ENCODE measurements at places on chromosomes 2 and 18. TPM values are rescaled to one million over a fixed set of nuclear protein-coding genes. Genes with fewer than 3 reads are reported as not detected.

DNA sequence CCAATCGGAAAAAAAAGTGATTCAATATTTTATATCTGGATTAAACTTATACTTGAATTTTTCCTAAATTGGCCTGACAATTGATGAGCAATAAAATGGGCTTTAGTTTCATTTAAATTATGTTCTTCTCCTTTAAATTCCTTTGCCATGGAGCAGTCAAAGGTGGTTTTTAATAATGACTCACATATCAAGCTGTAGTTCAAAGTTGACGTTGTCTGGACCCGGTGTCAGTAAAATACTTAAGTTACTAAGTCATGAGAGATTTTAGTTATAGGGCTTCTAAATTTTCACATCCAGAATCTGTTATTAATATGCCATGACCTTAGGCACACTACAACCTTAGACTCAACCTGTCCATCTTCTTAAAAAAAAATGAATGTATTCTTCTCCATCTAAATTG lies 62.5 kb downstream of the CDH2 start:
- no peak for DNase-seq

- DNase-seq, result no peak
These were observed 67.4 kb downstream of the PLA2R1 start for GRCh38 chr2:159995038-159995437.

- no peak for DNase-seq
These were observed 98.2 kb upstream of the SETBP1 start for GRCh38 chr18:44582456-44582855.

- DNase-seq, result no peak
These were observed 13.5 kb downstream of the GPR39 start for GRCh38 chr2:132429941-132430573.

- no peak for DNase-seq
These were observed 103.8 kb upstream of the TPO start for GRCh38 chr2:1309507-1309906.

DNA sequence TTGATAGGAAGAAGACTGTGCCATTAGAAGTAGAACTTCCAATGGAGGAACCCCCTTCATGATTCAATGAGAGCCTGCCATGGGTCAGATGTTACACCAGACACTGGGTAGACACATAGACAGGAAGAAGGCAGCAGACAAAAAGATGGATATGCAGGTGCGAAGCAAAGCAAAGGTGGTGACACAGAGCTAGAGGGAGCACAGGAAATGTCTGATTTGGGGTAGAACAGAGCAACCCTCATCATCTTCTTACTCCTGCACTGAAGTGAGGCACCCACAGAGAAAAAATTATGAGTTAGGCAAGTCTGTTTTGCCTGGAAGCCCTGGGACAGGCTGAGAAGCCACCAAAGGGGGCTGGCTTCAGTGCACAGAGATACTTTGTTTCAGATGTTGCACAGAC lies 240.2 kb downstream of the ANAPC1 start:
- no peak for DNase-seq

DNA sequence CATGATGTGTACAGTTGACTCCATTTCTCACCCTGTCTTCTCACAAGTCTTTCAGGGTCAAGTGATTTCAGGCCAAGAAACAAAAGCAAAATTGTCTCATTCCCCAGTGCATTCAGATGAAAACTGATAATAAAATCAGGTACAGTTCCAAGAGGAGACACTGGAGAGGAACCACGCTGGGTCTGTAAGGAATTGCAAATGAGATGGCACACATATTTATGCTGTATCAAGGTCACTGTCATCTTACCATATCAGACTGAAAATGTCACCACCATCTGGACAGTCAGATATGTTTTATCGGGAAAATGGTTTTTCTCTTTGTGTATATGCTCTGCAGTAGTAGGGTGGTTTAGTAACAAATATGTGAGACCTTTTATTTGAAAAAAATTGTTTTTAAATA lies 91.7 kb downstream of the CCDC138 start:
- DNase-seq, result no peak

GRCh38 chr18:77191071-77191751 lies 58.4 kb upstream of the GALR1 start:
- no peak for DNase-seq

The SPC25 gene
- 0.47 TPM for total RNA-seq

The HOXD8 gene
- total RNA-seq, result 41.7 TPM

The DNAJC27 gene
- 14.6 TPM for total RNA-seq

The ZNF804A gene
- total RNA-seq, result 1.2 TPM

The CREG2 gene
- 1.8 TPM for total RNA-seq

The FHOD3 gene
- 25.7 TPM for total RNA-seq

The LGALSL gene
- 10.0 TPM for total RNA-seq

The COL6A3 gene
- 197 TPM for total RNA-seq
